ENCODE measurements at places on chromosomes 5 and 9. TPM values are rescaled to one million over a fixed set of nuclear protein-coding genes. Genes with fewer than 3 reads are reported as not detected.

DNA sequence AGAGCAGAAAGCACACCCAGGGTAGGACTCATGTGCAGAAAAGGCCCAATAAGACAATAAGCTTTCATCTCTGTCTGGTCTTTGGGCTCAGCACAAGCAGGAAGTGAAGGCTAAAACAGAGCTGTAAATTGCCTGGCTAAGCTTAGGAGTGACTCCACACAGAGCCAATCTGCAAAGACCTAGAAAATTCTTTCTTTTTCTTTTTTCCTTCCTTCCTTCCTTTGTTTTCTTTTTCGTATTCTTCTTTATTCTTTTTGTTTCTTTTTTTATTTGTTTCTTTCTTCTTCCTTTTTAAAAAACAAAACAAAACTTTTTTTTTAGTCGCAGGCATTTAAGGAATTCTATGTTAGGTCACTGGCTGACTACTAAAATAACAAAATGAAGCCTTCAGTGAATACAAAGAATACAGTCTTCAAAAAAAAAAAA lies 12.2 kb downstream of the SLC35A4 start:
- peaks cover 2% of the 10 kb centered on the region for H3K36me3 ChIP-seq
- H3K27ac ChIP-seq = peak overlapping the region; percentile 9
- no peak overlapping the region for H3K4me3 ChIP-seq

The PCAT7 gene
- not detected for total RNA-seq

DNA sequence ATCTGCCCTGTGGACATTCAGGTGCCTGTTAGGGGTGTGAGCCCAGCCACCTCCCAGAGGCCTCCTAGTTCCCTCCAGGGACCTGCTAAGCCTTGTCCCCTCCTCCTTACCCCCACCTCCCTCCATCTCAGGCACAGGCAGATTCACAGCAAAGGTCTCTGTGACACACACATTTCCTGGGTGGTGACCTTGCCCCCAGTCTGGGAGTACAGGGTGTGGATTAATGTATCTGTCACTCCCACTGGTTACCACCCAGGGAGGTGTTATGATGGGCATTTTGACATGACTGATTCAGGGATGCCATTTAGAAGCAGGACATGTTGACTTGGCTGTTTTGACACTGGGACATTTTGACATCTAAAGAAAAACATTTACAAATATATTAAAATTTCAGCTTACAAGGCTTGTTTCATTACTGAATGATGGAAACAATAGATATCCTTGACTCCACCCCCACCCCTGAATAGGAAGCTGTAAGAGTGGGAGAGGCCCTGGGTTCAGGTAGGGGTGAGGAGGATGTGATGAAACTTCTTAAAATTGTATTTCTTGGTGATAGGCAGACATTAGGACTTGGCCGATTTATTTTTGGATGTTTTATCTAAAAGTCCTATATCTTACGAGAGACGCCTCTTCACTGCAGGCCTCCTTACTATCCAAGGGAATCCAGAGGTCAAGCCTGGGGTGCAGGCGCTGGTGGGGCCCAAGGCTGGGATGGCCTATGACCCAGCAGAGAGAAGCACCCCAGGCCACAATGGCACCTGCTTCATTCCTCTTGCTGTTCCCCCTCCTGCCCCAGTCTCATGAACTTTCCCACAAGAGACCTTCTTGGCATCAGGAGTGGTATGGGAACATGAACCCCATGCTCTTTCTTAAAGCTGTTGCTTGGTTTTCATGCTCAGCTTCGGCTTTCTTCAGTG lies 101.9 kb downstream of the MACROH2A1 start:
- DNase-seq = no peak
- no peak overlapping the region for H3K4me3 ChIP-seq

- DNase-seq = no peak
- no peaks in the 10 kb centered on the region for H3K27me3 ChIP-seq
- no peaks in the 10 kb centered on the region for H3K36me3 ChIP-seq
- H3K4me3 ChIP-seq = no peak overlapping the region
- H3K4me1 ChIP-seq = no peaks in the 10 kb centered on the region
- no peak overlapping the region for H3K27ac ChIP-seq
Measured at GRCh38 chr5:44318883-44319282, 70.3 kb downstream of the FGF10 start.

The CDO1 gene
- not detected for total RNA-seq

Measured in activated CD4-positive, alpha-beta T cell treated with anti-CD3 and anti-CD28 coated beads, Interleukin-2, amount 10 ng/mL, durations not matched to agents 7 days and 5 days (primary cell).